ENCODE measurements at places on chromosomes 6 and 20.
A peak's percentile ranks its signal among the peaks of the same experiment; 100 is the strongest.

DNA sequence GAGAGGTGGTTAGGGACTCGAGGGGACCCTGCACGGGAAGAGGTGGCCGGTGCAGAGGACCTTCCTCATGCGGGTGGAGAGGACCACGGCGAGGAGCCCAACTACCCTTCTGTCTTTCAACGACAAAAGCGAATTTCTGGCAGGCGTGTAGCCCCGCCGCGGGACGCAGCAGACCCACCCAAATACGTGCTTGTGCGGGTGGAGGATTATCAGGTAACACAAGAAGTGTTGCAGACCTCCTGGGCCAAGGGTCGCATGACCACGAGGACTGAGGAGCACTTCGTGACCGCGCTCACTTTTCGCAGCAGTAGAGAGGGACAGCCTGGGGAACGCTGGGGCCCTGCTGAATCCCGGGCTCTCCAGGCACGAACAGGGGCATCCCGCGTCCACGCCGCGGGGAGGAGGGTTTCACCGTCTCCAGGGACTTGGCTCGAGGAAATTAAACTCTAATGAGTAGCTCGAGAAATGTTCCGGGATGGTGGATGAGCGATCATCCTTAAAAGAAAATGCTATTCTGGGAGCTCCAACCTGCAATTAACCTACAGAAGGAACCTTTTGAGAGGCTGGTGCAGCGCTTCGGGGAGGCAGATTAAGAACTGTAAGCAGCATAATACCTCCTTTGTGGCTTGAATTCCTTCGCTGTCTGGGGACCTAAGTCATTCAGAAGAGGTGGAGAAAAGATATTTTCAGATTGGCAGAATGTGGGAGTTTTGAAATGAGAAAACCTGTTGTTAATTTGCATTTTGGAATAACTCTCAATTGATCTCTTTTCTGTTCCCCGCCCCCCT is 804 bp downstream of the C6orf141 start:
- no peak for DNase-seq

DNA sequence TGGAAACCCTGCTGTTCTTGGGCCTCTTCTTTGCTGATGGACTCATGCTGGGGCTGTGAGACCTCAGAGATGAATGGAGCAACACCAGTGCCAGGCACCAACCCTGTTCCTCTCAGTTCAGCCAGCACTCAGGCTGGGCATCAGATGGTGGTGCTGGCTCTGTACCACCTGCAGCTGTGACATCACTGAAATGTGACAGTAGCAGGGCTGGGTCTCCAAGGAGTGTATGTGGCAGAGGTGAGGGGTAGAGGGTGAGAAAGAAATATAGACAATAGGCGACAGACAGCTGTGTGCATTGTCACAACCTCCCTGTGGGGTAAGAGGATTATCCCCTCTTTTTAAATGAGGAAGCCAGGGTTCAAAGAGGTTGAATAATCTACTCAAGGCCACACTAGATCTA is at the start of gene TP53TG5:
Gene TP53TG5 (minus strand): TSS at position 135 of the 400 bp plus-strand sequence. CDS start 89 bp downstream, at position 46.
- DNase-seq = no peak

GRCh38 chr20:43923917-43924316 is 9.3 kb downstream of the TOX2 start:
- DNase-seq = no peak

GRCh38 chr6:144265390-144265789 is 19.7 kb upstream of the UTRN start:
- no peak for DNase-seq

- DNase-seq = no peak
Measured at GRCh38 chr20:37394543-37395409, 48.8 kb downstream of the SRC start.

- DNase-seq = peak; percentile 42
Measured at GRCh38 chr6:1609648-1610496, at the start of gene FOXC1. Gene FOXC1 (plus strand): TSS chr6:1609915. CDS start chr6:1610446, 531 bp downstream.

DNA sequence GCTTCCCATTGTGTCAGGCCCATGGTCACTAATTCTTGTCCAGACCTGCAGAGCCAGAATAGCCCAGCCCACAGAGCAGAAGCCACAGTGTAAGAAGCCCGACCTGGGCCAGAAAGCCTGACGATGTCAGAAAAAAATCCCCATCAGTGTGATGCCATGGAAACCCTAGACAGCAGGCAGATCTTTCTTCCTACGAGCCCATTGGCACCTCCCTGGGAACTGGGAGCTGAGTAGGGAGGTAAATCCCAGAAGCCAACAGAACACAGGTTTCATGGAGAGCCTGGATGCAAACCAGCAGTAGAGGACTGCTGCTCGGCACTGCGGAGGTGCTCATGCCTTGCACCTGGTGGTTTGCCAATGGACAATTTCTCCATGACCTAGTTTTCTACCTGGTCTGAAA is 82.2 kb upstream of the SLC22A16 start:
- no peak for DNase-seq

GRCh38 chr20:33181482-33182093 is 13.6 kb downstream of the BPIFA2 start:
- DNase-seq = no peak

GRCh38 chr6:15340775-15341174 is 94.9 kb downstream of the JARID2 start:
- DNase-seq = no peak

DNA sequence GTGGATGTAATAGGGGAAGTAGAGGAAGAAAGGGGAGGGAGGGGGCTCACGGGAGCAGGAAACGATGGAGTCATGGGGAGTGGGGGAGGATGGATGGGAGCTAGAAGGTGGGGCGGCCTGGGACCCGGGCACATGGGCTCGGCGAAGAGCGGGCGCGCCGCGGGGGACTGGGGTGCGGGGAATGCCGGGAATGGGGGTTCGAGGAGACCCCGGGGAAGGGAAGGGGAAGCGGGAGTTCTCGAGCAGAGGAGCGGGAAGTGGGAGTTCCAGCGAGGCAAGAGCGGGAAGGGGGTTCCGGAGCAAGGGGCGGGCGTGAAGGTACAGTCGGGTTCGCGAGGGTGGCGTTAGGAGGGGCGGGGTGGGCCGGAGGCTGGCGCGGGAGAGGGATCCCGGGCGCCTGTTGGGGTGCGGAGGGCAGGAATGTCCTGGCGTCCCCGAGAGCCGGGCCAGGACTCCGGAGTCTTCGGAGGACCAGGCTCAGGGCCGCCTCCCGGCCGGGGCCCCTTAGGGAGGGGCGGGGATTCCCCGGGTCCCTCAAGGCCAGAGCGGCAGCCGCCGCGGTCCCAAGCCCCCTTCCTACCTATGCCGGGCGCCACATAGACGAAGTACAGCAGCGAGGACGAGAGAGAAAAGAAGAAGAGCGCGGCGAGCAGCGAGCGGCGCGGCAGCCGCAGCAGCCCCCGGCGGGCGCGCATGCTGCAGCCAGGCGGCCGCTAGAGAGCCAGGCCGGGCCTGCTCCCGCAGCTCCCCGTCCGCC is 504 bp downstream of the B4GALT5 start:
- DNase-seq = peak; percentile 28

DNA sequence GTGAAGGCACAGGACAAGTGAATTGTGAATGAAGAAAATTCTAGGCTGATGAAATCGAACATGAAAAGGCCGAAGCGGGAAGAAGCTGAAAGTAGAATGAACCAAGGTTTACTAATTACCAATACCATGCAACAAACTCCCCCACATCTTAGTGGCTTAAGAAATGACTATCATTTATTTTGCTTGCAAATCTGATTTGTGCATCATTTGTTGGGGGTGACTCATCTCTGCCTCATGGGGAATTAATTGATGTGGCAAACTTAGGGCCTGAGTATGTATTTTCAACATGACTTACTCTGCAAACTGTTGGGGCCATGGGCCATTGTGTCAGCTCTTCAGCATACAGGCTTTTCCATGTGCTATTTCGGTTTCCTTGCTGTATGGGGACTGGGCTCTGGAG is 26.8 kb downstream of the PPP1R14C start:
- no peak for DNase-seq

DNA sequence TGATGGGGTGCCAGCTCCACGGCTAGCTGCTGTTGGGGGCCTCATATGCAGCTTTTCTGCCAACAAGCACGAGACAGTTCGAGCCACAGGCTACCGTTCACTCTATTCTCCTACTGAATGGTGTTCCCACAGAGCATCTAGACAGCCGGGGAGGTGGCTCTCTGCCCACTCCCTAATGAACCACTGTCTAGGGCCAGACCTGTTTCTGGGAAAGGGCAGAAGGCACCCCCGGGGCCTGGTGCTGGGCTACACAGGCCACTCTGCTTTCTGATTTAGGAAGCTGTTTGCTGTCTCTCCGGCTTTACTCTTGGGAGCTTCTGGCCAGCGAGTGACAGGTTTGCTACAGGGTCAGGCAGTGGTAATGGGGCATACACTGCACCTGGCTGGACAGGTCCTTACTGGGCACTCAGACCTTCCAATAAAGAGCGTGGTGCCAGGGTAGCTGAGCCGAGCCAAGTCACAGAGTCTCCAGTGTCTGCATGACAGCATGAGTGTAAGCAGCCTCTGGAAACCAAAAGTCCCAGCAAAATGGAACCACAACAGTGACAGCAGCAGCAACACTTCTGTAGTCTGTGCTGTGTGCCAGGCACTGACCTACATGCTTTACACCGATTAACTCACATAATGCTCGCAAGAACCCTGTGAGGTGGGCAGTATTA is 8.4 kb downstream of the CCDC167 start:
- no peak for DNase-seq

DNA sequence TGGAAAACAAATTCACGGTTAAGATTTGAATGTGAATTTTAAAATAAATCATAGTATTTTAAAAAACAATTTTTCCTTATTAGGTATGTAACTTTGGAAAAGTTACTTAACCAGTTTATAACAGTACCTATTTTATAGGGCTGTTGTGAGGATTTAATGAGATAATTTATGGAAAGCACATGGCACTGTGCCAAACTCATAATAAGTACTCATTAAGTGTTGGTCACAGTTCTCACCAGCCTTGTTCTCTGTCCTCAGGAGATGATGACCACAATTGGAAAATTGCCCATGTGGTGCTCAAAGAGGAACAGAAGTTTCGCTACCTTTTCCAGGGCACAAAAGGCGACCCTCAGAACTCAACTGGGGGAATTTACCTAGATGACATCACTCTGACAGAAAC is 39.6 kb downstream of the MEP1A start:
- no peak for DNase-seq

DNA sequence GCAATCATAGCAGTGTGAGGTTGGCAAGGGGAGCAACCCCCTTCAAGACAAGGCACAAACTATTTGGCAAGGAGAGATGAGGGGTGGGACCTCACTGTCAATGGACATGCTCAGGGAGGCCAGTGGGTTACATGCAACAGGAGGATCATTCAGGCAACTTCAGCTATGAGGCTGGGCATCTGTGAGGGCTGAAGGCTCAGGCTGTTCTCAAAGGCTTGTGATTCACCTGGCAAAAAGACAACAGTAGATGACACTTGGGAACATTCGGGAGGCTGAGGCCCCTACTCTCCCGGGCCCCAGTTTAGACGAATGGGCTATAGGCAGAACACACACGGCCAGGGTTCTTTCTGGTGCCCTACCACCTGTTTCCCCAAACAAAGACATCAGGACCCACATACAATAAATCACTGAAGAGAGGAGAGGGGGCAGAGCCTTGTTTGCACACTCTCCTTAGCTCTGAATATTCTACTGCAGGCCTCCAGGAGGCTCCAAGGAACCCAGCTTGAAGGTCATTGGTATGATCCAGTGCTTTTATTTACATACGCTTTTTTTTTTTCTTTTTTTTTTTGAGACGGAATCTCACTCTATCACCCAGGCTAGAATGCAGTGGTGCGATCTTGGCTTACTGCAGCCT is 7.9 kb downstream of the TUBB start:
- no peak for DNase-seq

GRCh38 chr6:73610444-73611275 is 43.1 kb downstream of the SLC17A5 start:
- DNase-seq = no peak

GRCh38 chr20:13927171-13927570 is 63.2 kb downstream of the SEL1L2 start:
- no peak for DNase-seq

DNA sequence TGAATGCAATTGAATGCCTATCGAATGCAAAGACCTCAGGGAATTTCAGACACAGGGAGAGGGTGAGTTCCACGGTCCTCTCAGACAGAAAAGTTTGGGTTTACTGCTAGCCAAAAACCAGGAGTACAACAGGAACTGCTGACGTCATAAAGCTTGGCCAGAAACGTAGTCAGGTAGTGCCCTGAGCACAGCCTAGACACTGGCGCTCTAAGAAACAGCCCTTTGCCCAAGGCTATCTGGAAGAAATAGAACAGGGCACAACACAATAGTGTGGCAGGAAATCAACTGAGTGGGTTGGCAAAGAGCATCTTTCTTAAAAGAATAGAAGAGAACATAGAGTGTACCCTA is 58.0 kb downstream of the GFOD1 start:
- no peak for DNase-seq

DNA sequence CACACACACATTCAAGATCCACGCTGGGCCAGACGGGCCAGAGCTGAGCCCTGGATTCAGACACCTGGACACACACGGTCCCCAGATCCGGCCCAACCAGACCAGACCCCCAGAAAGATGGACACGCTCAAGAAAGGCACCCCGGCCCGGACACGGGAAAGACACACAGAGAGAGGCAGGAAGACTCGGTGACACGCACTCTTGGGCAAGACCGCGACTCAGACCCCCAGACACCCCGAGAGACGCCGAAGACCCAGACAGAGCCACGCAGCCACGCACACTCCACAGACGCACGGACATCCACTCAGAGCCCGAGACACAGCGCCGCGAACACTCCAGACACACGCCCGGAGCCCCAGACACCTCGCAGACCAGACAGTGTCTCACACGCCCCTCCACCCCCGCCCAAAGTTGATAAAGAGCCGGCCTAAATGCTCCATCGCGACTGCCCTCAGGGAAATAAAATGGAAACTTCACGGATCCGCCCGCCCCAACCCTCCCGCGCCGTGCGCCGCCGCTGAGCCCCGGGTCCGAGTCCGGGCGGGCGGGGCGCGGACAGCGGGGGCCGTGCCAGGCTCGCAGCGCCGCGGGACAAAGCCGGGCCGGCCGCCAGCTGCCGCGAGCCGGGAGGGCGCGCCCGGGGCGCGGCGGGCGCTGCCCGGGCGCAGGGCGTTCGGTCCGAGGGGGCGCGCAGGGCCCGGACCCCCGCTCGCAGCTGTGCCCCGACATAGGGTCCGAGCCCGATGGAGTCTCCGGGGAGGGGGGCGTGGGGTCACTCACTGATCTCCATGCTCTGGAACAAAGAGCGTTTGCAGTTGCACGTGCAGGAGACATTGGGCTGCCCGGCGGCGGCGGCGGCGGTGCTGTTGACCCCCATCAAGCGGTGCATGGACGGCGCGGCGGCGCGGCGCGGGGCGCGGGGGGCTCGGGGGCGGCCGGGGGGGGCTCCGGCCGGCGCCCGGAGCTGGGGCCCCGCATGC is 831 bp downstream of the PMEPA1 start:
- DNase-seq = peak; percentile 57
